ENCODE measurements at places on chromosomes 5 and 9.

DNA sequence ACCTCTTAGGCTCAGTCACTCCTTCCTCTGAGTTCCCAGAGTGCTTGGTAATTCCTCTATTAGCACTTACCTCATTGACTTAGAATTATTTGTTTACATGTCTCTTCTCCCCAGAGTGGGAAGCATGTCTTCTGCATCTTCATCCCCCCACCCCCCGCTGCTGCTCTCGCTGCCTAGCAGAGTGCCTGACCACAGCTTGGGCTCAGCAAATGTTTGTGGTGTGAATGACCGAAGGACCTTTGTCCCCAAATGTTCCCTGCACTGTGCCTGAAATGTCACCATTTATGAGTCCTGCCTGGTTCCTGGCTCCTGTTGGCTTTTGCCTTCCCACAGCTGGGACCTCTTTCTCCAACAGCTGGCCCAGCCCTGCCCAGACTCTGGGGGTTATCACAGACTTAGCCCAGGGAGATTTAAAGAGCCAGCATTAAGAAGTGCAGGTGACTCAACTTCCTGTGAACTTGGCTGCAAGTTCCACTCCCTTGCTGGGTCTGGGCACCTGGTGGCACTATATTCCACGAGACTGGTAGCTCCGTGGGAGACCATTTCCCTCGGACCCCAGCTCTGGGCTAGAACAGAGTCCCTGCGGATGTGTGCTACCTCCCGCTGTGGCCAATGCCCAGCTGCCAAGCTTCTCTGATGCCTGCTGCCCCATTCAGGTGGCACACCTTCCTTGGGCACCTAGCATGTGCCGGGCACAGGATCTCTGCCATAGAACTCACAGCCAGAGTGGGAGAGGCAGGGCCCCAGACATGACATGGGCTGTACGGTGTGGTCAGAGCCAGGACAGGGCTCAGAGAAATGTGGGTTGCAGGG, 1.8 kb upstream of the HMCN2 start:
- no peak for DNase-seq

GRCh38 chr9:33014665-33015014, 10.4 kb upstream of the DNAJA1 start:
- DNase-seq = no peak

GRCh38 chr9:81628897-81629296, 60.5 kb downstream of the TLE1 start:
- DNase-seq = no peak

DNA sequence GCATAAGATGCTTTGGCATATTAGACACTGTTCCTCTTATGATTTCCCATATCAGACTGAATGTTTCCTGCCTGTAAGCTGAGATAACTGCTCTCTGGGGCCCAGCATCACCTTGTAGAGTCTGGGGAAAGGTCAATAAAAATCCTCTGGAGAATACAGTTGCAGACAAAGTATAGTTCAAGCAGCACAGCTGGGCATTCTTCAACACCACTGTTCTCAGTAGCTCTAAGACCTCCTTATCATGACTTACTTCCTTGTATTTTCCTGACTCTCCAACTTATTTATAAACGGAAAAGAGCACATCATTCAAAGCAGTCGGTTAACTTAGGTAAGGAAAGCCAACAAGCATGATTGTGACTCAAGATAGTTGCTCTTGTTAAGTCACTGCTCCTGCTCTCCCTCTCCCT, 208.7 kb upstream of the RASEF start:
- no peak for DNase-seq

- DNase-seq = no peak
These were observed 296.7 kb downstream of the ARL15 start for GRCh38 chr5:54013556-54014194.

All from stimulated activated CD4-positive, alpha-beta T cell treated with anti-CD3 and anti-CD28 coated beads, Interleukin-15, amount 100 ng/mL, for 1 hour (primary cell).